ENCODE measurements at places on chromosomes 13 and 19. TPM values are rescaled to one million over a fixed set of nuclear protein-coding genes. Genes with fewer than 3 reads are reported as not detected.
A peak's percentile ranks its signal among the peaks of the same experiment; 100 is the strongest.

The CEACAM3 gene
- not detected for total RNA-seq

The FBXO27 gene
- total RNA-seq = 11.3 TPM

The CYP4F3 gene
- 0.70 TPM for total RNA-seq

The NALCN gene
- total RNA-seq = 2.0 TPM

The MISP gene
- total RNA-seq = 0.26 TPM

GRCh38 chr13:46624821-46625220 lies 71.9 kb downstream of the LRCH1 start:
- H3K27ac ChIP-seq = peak overlapping the region; percentile 24
- no peaks in the 10 kb centered on the region for H3K4me1 ChIP-seq
- H3K36me3 ChIP-seq = no peaks in the 10 kb centered on the region
- no peak for DNase-seq
- H3K27me3 ChIP-seq = no peaks in the 10 kb centered on the region

DNA sequence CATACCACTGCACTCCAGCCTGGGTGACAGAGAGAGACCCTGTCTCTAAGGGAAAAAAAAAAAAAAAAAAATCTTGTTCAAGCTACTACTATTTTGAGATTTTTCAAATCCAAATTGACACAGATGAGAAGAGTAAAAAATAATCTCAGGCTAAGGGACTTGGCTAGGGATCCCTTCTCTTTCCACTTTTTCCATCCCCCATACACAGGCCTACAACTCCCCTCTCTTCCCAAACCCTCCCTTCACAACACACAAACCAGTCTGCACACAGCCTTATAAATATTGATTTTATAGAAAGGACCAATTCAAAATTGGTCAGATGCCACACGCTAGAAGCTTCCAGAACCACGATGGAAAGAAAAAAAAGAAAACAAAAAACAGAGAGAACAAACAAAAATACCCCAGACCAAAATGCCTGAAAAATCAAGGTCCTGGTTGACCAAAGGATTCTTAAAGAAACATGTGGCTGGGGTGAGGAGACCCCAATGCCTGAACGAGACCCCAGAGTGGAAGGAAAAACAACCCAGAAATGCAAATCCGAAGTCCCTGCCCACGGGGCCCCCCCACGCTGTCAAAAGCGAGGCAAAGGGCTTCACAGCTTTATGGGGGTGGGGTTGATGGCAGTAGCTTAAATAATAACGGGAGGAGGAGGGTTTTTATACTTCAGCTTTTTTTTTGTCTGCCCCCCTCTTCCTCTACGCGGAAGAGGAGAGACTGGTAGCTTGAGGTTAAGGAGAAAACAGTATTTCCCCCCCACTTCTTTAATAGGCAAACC lies 18.1 kb downstream of the QPCTL start:
- H3K27ac ChIP-seq = peak overlapping the region; percentile 6
- H3K27me3 ChIP-seq = no peaks in the 10 kb centered on the region
- no peaks in the 10 kb centered on the region for H3K4me1 ChIP-seq
- no peak overlapping the region for H3K4me3 ChIP-seq
- H3K36me3 ChIP-seq = no peaks in the 10 kb centered on the region
- DNase-seq = no peak

GRCh38 chr13:113776231-113777125 lies 17.5 kb downstream of the TMEM255B start:
- no peaks in the 10 kb centered on the region for H3K27me3 ChIP-seq
- no peak overlapping the region for H3K27ac ChIP-seq
- H3K4me1 ChIP-seq = no peaks in the 10 kb centered on the region
- no peak for DNase-seq
- H3K4me3 ChIP-seq = no peak overlapping the region

DNA sequence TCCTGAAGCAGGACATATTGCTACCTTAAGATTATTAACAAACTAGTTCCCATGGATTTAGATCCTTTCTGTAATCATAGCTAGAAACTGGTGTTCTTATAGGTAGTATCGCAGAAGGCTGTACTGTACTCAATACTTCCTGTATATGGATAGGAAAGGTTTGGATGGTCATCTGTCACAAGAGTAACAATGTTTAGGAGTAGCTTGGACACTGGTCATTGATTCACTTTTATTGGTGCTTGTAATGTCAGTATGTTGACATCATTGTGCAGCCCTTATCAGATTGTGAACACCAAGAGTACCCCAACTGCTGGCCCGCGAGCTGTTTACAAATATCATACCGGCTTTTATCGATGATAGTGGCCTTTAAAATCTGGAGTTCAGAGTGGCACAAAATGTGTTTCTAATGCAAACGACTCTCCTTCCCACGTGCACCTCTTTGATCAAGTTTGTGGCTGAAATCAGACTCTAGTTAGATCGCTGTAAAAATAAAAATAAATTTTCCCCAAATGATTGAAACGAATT lies 605 bp upstream of the CDK8 start:
- no peaks in the 10 kb centered on the region for H3K27me3 ChIP-seq
- H3K4me3 ChIP-seq = peak overlapping the region; percentile 90
- no peaks in the 10 kb centered on the region for H3K36me3 ChIP-seq
- H3K4me1 ChIP-seq = no peaks in the 10 kb centered on the region
- no peak overlapping the region for H3K27ac ChIP-seq

DNA sequence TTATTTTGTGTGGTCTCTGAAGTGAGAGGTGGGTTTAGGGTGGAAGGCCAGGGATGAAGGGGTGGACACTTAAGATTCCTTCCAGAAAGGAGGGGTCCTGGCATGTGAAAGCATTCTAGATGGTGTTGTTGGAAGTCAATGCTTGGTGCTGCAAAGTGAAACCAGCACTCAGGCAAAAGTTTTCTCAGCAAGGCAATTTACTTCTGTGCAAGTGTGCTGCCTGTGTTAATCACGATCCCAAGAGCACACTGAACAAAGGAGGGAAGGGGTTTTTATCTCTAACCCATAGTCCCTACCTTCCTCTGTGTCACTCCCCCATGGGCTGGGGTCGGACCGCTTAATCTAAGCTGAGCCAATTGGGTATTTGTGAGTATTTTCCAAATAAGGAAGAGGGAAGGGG lies 1.3 kb downstream of the ZNF134 start:
- H3K4me3 ChIP-seq = no peak overlapping the region
- no peak for DNase-seq
- H3K27ac ChIP-seq = no peak overlapping the region

GRCh38 chr19:44741841-44742329 lies 6.6 kb upstream of the BCL3 start:
- H3K36me3 ChIP-seq = no peaks in the 10 kb centered on the region
- DNase-seq = peak; percentile 99
- H3K27ac ChIP-seq = peak overlapping the region; percentile 90
- no peak overlapping the region for H3K4me3 ChIP-seq
- no peaks in the 10 kb centered on the region for H3K27me3 ChIP-seq

- no peak overlapping the region for H3K4me3 ChIP-seq
- no peaks in the 10 kb centered on the region for H3K4me1 ChIP-seq
- DNase-seq = no peak
- H3K27me3 ChIP-seq = no peaks in the 10 kb centered on the region
- no peak overlapping the region for H3K27ac ChIP-seq
- H3K36me3 ChIP-seq = no peaks in the 10 kb centered on the region
These were observed 124.7 kb downstream of the RGCC start for GRCh38 chr13:41582027-41582463.

DNA sequence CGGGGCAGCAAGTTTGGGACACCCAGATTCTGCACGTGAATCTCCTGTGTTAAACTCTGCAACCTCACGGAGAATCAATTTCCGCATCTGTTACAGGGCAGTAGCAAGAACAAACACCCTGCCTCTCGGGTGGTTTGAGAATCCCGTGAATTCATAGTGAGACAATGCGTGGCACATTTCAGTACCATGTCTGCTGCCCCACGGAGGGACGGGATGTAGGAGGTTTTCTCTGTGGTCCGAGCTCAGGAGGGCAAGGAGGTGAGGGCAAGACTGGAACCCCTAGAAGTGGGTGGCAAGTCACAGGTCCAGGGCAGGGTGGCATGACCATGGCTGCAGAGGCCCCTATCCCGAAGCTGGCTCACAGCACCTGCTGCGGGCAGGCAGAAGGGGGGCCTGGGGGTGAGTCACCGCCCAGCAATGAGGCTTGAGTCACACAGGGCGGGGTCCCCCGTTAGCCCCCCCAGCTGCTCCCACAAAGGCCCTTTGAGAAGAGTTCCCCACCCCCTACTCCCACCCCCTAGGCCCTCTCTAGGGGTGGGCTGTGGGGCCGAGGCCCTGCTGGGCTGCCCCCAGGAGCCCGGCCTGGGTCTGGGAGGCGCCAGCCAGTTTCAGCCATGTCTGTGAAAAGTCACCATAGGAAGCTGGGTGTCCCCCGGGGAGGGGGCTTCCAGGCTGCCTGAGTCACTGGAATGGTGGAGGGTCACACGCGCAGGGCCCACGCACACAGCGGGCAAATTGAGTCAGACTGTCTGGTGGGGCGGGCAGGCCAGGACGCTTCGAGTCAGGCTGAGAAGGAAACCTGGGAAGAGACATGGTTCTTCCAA lies 25.8 kb upstream of the NANOS3 start:
- peak overlapping the region; percentile 100 for H3K27ac ChIP-seq
- peak; percentile 95 for DNase-seq
- no peaks in the 10 kb centered on the region for H3K27me3 ChIP-seq
- H3K4me3 ChIP-seq = peak overlapping the region; percentile 37

GRCh38 chr13:99991013-99991827 lies 9.6 kb downstream of the ZIC2 start:
- no peaks in the 10 kb centered on the region for H3K36me3 ChIP-seq
- H3K4me1 ChIP-seq = no peaks in the 10 kb centered on the region
- H3K4me3 ChIP-seq = no peak overlapping the region
- DNase-seq = no peak

DNA sequence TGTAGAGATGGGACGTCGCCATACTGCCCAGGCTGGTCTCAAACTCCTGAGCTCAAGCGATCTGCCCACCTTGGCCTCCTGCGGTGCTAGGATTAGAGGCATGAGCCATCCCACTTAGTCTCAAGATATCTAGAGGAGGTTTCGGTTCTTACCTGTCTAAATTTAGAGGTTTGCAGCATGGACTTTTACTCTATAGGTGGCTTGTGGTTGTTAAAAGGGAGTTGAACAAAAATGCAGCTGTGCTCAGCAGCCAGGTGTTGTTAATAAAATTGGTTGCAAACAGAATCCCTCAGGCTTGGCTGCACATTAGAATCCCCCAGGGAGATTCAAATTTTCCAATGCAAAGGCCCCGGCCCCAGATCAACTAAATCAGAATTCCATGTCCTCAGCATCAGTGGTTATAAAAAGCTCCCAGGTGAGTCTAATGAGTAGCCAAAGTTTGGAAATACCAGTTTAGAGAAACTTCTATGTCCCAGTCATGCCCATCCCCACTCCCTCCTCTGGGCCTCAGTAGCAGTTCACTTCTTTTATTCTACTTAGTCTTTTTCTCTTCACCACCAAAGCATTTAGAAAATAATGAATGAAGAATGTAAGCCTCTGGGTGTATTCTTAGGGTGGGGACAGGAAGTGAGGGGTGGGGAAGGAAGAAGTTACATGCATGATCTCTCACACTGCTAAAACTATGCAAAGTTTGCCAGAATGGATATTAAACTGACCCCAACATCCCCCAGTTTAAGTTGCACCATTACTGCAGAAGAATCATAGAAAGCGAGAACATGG lies 471.0 kb downstream of the COG6 start:
- H3K27me3 ChIP-seq = no peaks in the 10 kb centered on the region
- H3K4me1 ChIP-seq = no peaks in the 10 kb centered on the region
- no peaks in the 10 kb centered on the region for H3K36me3 ChIP-seq
- no peak overlapping the region for H3K27ac ChIP-seq

GRCh38 chr13:50645092-50645491 lies 198.4 kb downstream of the DLEU7 start:
- no peaks in the 10 kb centered on the region for H3K4me1 ChIP-seq
- H3K36me3 ChIP-seq = no peaks in the 10 kb centered on the region
- H3K27me3 ChIP-seq = no peaks in the 10 kb centered on the region
- DNase-seq = no peak

DNA sequence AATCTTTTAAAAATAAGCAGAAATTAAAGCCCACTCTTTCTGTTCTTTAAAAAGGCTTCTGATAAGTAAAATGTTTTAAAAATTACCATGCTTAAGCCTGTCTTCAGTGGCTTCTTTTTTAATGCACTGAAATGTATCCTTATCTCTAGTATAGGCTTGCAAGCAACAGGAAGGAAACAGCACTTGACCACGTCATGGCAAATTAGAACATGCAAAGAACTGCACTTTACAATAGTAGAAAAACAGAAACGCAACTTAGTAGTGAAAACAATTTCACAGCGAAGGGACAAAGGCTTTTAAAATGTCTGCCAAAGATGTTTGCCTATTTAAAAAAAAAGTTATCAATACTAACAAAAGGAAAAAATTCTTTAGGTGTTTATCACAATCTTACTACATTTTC lies 36.3 kb downstream of the ELF1 start:
- no peaks in the 10 kb centered on the region for H3K27me3 ChIP-seq
- H3K27ac ChIP-seq = peak overlapping the region; percentile 58
- no peaks in the 10 kb centered on the region for H3K36me3 ChIP-seq
- peak; percentile 43 for DNase-seq
- H3K4me3 ChIP-seq = no peak overlapping the region
- H3K4me1 ChIP-seq = no peaks in the 10 kb centered on the region
